ENCODE measurements at places on chromosomes 2 and 18.

DNA sequence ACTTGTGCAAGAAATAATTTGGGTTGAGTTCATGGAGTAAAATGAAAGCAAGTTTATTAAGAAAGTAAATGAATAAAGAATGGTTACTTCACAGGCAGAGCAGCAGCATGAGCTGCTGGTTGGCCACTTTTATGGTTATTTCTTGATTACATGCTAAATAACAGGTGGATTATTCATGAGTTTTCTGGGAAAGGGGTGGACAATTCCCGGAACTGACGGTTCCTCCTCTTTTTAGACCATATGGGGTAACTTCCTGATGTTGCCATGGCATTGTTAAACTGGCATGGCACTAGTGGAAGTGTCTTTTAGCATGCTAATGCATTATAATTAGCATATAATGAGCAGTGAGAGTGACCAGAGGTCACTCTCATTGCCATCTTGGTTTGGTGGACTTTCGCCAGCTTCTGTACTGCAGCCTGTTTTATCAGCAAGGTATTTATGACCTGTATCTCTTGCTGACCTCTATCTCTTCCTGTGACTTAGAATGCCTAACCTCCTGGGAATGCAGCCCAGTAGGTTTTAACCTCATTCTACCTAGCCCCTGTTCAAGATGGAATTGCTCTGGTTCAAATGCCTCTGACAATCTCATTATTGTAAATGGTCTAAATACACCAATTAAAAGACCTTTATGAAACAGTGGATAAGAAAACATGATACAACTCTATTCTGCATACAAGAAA is 114.1 kb upstream of the FIGN start:
- no peak for DNase-seq

- DNase-seq: no peak
Measured at GRCh38 chr2:32965523-32966171, 18.9 kb downstream of the LTBP1 start.

DNA sequence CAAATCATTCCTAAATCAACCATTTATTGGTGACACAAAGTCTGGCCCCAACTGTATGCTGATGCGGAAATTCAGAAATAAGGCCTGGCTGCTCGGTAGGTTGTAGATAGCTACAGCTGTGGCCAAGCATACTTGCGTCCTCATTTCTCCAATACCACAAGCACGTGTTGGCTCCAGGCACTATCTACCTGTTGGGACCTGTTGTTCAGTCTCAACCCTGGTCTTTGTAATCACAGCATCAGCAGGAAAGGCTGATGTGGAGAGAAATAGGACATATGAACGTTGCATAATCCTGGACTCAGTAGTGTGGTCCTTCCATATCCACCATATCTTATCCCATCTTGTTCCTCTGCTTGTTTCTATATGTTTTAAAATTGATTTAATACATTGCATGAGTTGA is 212.6 kb downstream of the PMAIP1 start:
- DNase-seq: no peak

GRCh38 chr2:225597911-225598310 is 198.4 kb downstream of the NYAP2 start:
- no peak for DNase-seq

GRCh38 chr2:107028661-107029060 is 142.7 kb upstream of the ST6GAL2 start:
- peak; percentile 23 for DNase-seq

DNA sequence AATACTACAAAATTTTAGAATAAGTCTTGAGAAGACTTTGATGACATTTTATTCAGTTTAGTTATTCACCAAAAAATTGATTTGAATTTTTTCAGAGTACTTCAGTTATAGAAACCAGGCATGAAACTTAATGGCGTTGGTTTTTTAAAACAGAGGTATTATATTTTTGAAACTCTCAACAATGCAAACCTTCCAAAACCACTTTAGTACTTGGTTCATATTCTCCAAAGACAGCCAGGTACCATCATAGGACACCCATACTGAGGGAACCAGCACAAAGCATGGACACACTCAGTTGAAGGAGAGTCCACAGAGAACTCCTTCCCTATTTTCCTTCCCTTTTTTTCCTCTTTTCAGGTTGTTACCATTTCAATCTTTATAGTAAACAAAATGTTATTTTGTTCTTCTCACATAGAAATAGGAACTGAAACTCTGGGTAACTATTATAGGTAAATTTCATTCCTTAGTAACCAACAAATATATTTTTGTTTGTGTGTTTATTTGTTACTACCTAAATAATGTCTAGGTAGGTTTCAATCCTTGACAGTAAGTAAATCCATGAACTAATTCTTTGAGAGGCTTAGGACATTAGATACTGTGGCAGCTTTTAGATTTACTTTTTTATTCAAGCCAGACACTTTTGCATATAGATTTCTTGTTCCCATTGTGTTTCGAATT is 95.8 kb downstream of the TMEFF2 start:
- no peak for DNase-seq

DNA sequence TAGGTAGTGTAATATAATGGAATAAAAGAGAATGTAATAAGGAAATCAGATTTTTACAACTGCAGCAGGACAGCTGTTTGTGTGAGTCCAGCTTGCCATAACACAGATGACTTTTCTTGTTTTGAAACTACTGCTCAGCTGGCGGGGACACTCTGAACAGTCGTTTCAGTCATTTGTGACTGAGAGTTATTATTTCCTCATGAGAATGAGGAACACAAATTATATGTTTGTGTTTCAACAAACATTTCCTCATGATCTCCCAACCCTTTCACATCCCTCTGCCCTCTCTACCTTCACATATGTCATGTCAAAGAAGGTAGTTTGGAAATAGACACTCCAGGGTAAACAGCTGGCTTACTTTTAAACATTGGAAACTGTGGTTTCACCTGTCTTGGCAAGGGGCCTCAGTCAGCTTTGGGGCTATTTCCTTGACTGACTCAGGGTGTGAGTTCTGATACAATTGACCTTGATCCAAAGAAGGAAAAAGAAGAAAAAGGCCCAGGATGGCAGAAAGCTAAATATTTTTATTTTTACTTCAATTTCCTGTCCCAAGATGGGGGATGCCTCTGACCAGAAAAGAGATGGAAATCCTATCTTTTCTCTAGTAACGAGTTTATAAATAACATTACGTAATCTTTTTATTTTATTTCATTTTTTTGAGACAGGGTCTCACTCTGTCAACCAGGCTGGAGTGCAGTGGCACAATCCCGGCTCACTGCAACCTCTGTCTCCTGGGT is 593 bp downstream of the SP140L start:
- no peak for DNase-seq

DNA sequence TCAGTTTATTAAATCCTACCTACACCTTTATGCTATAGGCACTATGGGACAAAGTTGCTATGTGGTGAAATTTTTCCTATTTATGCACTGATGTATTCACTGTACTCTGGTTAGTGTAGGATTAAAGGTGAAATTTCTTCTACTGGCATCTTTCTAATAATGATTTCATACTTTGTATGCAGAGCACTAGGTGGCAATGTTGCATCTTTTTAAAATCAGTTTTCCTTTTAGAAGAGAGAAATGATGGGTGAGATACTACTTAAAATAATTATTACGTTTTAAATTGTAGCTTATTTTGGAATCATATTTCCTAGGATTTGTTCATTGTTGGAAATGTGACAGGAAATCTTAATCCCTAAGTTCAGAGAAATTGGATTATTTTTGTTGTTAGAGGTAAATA is 150.9 kb downstream of the CD8B2 start:
- peak; percentile 77 for DNase-seq

Data from NCI-H510A treated with DMSO at 0.1 percent for 48 hours (cell line).